ENCODE measurements at places on chromosomes 5 and 9.

GRCh38 chr5:116559239-116559638, 15.4 kb downstream of the SEMA6A start:
- DNase-seq = no peak

GRCh38 chr9:2299843-2300205, 284.7 kb downstream of the SMARCA2 start:
- no peak for DNase-seq

GRCh38 chr5:153619771-153620170, 129.3 kb downstream of the GRIA1 start:
- peak; percentile 87 for DNase-seq

- DNase-seq = no peak
Observed at GRCh38 chr5:54438620-54439389, 16.7 kb upstream of the HSPB3 start.

DNA sequence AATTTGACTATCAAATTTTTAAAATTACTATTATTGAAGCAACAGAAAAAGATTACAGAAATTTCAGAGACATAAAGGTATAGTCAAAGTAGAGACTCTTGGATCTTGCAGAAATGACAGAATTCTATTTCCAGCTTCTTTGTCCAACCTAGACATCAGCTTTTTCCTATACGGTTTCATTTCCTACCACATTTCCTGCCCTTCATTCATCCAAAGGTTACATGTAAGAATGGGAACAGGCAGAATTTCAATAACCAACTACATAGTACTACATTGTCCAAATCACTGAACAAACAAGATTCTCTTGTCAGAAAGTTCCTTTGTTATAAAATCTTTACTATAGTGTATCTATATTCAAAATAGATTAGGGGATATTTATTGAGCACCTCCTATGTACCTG, 124.9 kb downstream of the FANCC start:
- no peak for DNase-seq

GRCh38 chr5:96297867-96298266, 135.2 kb downstream of the PCSK1 start:
- peak; percentile 94 for DNase-seq

- no peak for DNase-seq
Observed at GRCh38 chr9:98477884-98478283, 222.4 kb upstream of the TBC1D2 start.

DNA sequence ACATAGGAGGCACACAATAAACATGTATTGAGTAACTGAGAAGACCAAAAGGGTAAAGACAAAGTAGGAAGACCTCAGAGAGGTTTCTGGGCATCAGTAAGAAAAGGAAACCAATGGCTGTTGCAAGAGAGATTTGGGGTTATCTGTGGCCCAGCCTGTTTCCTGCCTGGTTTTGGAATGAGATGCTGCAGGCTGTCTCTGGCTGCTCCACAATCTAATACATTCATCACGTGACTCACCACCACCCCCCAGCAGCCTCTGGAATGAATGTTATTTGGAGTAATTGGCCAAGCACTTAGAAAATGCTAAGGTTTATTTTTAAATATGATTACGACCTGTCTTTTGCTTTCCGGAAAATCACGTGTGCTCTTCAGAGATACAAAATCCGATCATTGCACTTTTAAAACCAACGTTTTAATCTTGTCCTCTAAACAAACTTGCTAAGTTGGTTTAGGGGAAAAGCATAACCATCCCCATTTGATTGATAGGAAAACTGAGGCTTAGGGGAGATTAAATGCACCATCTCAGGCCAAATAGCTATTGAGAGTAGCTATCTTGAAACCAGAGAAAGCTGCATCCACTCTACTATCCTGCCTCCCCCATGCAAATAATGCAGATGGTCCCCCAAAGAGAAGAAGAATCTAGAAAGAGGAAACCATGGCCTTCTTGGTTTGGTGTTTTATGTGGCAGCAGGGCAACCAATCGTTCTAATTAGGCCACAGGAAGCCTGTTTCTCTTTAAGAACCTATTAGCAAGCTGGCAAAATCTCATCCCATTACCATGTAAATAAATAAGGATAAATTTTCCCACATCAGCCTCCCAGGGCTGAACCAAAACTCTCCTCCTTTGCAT, 151.8 kb upstream of the ADRA1B start:
- peak; percentile 76 for DNase-seq

DNA sequence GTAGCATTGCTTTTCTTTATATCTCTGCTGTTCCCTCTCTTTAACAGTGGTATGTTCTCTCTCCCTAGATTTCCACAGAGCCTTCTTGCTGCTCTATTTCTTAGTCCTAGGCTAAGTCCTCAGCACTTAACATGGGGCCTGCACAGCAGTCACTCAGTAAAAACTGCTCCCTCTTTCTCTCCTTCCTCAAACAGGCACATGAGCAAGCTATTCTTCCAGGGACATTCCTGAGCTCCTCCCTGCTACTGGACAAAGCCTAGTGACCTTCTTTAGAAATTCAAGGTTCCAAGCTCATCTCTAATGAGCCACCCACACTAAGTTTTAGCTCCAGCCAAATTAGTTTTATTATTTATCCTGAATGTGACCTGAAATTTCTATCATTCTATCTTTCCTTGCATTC, 39.5 kb downstream of the TRIM32 start:
- no peak for DNase-seq

- DNase-seq = no peak
Observed at GRCh38 chr5:6568889-6569288, 64.0 kb downstream of the NSUN2 start.

DNA sequence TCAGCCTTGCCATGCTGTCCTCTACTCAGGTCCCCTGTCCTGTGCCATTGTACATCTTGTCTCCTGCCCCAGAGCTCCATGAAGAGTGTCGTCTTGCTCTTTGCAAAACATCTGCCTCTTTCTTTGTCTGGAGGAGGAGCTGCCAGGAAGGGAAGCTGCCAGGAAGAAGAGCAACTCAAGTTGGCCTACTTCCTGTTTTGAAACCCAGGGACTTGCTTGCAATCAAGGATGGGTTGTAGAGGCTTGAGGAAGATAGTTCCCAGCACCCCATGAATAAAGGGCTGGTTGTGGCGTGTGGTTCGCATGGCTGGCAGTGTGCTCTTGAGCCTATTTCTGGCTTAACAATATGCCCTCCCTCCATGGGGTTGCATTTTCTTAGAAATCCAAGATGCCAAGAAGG, 53.0 kb upstream of the CPEB4 start:
- no peak for DNase-seq

DNA sequence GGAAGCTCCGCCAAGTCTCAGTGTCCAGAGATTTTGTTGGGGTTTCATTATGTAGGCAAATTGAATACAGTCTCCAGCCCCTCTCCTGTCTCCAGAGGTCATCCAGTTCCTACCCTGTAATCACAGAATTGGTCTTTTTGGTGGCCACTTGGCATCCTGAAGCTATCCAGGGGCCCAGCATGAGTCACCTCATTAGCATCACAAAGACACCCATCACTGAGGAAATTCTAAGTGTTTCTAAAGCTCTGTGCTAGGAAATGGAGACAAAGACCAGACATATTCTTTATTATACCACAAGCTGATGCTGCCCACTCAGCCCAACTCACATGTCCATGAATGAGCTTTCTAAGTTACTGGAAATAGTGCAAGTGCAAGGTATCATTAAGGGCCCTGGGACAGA, 229.9 kb downstream of the DOCK8 start:
- DNase-seq = no peak

DNA sequence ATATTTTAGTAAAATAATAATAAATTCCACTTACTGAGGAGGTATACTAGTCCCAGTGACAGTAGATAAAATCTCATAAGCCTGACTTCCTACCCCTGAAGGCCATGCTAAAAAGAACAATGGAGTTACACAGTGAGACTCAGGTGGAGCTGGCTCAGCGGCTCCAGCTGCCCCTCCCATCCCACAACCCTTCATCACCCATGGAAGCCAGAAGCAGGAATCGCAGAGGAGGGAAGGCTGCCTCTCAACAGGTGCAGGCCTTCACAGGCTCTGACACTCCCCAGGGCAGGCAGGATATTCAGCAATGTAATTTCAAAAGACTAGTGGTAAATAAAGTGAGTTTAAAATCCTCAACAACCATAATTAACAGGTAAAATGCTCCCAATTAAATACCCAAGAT, 67.5 kb downstream of the FANCC start:
- DNase-seq = no peak

- no peak for DNase-seq
Observed at GRCh38 chr5:157324237-157324636, 58.3 kb downstream of the CYFIP2 start.

- peak; percentile 79 for DNase-seq
Observed at GRCh38 chr5:9440517-9440916, 105.4 kb downstream of the SEMA5A start.

DNA sequence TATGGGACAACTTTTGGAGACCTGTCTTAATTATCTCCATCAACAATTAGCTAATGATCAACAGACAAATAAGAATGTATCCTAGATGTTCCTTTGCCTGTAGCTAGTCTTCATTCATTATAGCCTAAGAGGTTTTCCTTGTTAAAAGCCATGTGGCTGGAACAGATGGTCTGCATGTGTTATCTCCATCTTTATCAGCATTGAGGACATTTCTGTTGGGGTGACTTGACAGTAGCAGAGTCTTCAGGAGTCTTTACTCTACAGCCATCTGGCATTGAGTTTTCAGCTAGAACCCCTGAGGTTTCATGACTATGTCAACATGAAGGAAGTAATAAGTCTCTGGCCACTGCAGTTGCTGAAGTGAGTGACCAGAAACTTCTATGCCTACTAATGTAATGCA, 106.6 kb upstream of the TLE4 start:
- DNase-seq = no peak

DNA sequence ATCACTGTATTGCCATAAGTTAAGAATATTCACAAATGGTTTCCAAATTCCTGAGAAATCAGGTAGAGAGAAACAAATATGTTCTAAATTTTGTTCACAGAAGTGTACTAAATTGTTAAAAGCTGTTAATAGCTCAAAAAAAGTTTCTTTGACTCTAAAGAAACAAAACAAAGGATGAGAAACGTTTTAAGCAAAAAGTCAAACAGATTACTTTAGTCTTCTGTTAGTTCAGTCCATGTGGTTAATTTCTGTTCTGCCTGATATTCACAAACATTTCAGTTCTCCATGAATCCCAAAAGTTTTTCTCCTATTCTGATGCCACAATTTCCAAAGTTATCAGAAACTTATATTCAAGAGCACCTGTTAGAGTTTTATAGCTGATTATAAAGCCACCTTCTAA, 7.7 kb upstream of the FANCC start:
- DNase-seq = no peak

DNA sequence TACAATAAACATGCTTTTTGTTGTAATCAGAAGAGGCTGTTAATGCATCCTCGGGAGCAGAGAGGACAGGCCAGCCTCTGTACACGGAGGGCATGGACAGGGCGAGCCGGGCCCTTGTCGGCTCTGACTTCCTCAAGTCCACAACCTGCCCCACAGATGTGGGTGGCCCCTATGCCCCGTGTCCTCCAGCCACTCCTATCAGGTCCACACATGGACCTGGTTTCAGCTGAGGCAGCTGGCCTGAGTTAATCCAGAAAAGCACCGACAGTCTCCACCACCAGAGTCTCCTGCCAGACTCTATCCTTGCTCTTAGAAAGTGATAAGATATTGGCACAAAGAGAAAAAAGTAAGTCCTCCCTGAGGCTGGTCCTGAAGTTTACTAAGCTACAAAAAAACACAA, 52.4 kb upstream of the PHYKPL start:
- DNase-seq = no peak

GRCh38 chr9:83649515-83649914, 26.6 kb downstream of the IDNK start:
- no peak for DNase-seq

DNA sequence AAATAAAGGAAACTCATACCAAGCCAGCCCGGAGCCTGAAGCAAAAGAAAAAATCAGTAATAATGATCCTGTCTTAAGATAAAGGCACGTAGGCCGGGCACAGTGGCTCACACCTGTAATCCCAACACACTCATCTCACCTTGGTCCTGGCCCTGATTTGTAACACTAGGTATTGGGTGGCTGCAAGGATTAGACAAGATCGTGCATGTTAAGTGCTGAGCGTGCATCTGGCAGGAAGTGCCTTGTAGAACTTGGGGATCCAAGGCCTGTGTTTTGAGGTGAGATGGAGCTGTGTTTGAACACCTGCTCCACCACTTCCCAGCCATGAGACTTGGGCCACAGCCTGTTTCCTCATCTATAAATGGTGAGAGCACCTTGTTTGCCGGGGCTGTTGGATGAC, 41.5 kb downstream of the SPRY4 start:
- DNase-seq = no peak

DNA sequence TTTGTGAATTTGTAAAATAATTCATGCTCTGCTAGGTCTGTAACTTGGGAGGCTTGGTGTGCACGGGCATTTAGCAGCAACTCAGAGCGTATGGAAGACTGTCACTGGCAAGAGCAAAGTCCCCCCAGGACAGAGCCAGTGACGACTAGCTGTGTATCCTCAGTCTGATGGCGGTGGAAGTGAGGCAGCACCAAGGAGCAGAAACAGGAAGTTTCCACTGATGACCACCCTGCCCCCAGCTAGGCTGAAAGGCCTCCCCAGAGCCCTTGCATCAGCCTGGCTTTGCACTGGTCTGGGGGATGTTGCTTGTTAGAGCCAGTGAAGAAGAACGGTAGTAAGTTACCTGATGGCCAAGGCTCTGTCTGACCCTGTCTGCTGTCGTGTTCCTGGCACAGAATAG, 66.8 kb upstream of the ABL1 start:
- peak; percentile 45 for DNase-seq

DNA sequence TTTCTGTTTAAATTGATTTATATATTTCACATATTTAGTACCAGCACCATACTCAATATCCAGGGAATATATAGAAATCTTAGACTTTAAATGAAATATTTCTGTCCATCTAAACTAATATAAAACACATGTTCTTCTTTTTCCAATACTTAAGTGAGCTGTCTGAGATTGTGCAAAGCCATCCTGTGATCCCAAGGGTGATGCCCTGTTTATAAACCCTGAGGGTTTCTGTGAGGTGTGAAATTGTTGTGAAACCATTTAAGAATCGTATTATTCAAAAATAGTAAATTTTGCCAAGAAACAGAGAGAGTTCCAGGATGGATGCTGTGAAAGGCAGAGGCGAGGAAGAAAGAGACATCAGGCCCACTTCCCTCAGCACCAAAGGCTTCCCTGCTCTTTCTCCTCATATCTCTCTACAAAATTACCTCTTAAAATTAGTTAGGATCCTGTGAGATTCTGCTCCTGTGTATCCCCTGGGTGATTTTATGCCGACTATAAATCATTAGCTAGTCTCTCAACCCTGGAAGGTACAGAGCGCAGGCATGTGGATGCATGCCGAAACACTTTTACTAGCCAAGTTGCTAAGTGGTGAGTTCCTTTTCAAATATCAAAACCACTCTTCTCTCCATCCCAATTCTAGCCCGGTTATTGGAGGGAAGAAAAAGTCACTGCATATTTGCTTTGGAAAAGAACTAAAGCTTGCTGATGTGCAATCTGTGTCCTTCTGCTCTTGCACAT, 183.0 kb downstream of the GLIS3 start:
- DNase-seq = peak; percentile 79

- no peak for DNase-seq
Observed at GRCh38 chr5:179224741-179225140, 120.5 kb downstream of the ADAMTS2 start.

GRCh38 chr5:150137168-150137957, 18.3 kb downstream of the PDGFRB start:
- no peak for DNase-seq

- DNase-seq = peak; percentile 53
Observed at GRCh38 chr9:122396614-122397148, 25.9 kb downstream of the PTGS1 start.

GRCh38 chr9:77954666-77955015, 77.0 kb downstream of the GNAQ start:
- DNase-seq = no peak

GRCh38 chr9:120729791-120730241, 15.5 kb upstream of the MEGF9 start:
- no peak for DNase-seq

- DNase-seq = no peak
Observed at GRCh38 chr9:29290516-29290915, 1717.2 kb upstream of the C9orf72 start.
